ENCODE measurements at places on chromosomes 11 and 22.

GRCh38 chr11:44199816-44200215, 104.3 kb downstream of the EXT2 start:
- peak; percentile 45 for DNase-seq

DNA sequence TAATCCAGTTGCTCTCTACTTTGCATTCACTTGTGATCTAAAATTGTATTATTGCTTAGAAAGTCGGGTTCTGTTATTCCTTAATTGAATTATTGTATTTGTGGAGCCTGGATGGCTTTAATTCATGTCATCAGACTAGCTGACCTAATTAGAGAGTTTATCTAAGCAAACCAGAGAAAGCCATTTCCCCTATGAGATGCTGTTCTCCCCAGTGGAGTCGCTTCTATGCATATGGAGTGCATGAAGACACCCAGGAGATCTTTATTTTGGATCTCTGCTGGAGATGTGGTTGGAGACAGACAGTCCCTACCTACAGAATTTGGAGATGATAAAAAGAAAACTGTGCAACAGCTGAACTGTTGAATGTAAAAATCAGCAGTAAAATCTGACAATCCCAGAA, 45.2 kb upstream of the MYO18B start:
- DNase-seq = no peak

DNA sequence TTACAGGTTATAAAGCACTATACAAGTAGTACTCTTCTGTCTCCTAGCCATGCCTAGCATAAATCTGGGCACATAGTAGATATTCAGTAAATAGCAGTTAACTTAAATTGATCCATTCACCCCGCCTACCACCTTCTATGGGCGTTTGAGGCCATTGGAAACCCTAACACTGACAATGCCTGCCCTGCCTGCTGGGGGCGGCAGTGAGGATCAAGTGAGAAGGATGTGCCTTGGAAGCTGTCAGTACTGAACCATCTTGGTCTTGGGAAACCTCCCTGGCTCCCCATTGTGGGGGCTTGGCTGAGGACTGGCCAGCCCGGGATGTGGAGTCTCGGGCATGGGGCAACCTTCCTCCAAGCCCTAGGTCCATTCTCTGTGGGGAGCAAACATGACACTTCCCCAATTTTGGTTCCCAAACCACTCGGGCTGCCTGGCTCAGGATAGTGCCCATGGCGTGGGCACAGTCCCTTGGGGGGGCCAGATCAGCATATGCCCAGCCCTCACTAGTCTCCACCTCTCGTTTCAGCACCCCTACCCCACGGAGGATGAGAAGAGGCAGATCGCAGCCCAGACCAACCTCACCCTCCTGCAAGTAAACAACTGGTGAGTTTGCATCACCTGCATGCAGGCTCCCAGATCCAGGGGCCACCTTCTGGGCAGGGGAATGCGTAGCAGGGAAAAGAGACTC, 67.4 kb downstream of the FEZ1 start:
- no peak for DNase-seq

DNA sequence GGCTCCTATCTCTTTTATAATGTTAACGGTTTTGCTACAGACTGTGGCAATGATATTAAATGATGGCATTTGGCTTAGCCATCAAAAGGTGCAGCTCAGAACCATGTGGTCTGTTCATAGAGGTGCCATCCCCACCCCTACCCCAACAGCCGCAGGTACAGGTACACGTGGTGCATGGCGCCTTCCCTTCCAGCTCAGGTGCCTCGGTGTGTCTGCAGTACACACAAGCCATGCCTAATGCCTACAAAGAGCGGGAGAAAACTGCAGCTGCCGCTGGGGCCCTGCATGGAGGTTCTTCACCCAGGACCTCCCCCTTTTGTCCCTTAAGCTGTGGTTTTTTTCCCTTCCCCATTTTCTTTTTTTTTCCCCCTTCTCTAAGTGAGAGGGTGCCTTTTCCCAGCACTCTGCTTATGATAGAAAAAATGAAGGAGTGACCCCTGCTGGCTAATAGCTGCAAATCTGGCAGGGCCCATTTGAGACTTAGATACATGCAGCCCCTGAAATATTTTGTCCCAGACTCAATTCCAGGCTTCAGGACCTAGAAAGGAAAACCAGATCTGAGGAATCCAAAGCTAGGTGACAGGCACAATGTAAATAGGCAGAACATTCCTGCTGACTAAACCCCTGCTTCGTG, 6.5 kb downstream of the OR52M1 start:
- DNase-seq = no peak

DNA sequence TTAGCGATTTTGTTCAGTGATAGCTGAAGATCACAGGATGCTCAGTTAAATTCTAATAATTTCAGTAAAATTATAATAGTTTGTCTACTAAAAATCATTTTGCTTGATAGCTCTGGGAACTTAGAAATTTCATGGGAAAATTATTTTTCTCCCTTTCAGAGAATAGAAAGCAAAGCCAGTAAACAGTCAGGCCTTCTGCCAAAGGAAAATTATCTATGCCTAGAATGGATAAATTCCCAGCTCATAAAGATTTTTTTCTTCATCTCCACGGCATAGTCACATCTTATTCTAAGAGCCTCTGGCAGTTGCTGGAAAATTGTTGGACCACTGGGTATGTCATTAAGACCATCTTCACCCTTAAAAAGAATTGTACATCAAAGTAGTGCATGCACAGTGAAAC, 169.6 kb upstream of the ANO3 start:
- DNase-seq = no peak

GRCh38 chr11:15107730-15108515, 6.8 kb upstream of the INSC start:
- DNase-seq = no peak

DNA sequence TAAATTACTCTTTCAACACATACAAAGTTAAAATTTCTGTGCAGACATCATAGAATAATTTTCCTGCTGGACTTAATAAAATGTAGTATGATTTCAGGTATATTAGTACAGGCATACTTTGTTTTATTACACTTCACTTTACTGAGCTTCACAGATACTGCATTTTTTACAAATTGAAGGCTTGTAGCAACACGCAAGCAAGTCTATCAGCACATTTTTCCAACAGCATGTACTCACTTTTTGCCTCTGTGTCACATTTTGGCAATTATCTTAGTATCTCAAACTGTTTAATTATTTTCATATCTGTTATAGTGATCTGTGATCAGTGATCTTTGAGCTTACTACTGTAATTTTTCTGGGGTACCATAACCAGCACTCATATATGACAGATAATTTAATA, 44.5 kb downstream of the BBOX1 start:
- DNase-seq = no peak

GRCh38 chr11:6458352-6459098, 15.2 kb downstream of the TRIM3 start:
- DNase-seq = no peak

DNA sequence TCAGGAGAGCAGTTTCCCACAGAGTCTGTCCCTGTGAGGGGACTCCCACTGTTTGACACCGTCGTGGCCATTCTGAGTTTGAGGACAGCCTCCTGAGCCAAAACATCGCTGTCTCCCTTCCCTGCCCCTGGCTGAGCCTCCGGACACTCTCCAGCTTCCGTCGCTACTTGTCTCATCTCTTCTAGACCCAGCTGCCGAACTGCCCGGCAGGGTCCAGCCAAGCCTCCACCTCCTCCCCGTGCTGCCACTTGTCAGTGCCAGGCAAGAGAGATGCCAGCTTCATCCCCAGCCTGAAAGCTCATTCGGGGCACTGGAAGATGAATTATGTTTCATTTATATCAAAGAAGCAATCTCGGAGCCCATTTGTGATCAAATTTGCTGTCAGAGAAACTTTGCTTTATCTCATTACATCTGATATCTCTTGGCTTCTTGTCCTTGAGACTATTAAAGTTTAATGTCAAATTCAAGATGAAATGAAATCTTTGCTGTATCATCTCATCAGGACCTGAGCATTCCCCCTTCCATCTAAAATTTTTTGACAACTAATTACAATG, 283.9 kb downstream of the BUD13 start:
- DNase-seq = no peak

DNA sequence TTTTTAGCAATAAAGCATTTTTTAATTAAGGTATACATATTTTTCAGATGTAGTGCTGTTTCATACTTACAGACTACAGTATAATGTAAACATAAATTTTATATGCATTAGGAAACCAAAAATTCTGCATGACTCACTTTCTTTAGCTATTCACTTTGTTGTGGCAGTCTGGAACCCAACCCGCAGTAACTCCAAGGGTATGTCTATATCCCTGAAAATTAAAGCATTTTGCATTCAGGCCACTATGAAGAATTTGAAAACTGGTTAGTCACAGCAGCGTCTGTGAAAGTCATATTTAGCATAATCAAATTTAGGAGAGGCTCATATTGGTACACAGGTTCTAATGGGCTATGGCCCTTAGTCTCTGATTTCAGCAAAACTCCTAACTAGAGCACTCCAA, 46.8 kb downstream of the BBOX1 start:
- DNase-seq = no peak

DNA sequence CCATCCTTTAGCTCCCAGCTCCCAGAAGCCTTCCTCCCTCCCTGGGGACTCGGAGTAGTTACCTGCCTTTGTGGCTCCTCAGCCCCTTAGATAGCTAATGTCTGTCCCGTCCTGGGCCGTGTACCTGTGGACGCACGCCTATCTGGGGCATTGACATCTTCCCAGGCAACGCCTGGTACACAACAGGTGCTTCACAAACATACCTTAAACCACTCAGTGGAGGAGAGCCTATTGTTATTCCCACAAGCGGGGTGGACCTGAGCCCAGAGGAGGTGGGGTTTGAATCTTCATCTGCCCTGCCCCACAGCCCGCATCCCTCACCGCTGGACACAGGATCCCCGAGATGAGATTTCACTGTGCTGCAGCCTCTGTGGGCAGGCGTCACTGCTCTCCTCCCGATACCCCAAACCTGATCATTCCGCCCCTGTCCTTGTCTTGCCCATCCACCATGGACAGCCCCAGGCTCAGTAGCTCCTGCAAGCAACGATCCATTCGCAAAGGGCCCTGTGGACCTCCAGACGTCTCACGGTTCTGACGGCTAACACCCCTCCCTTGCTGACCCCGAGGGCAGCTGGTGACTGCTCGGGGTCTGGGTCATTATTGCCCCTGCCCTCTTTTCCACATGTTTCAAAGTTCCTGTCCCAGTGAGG, 73.8 kb upstream of the SHISAL1 start:
- peak; percentile 21 for DNase-seq

All from left hindlimb (tissue), 1 donor.